ENCODE measurements at places on chromosomes 12 and 14.

GRCh38 chr12:14408208-14408607 lies 42.7 kb downstream of the ATF7IP start:
- no peaks in the 10 kb centered on the region for H3K36me3 ChIP-seq
- no peaks in the 10 kb centered on the region for H3K27me3 ChIP-seq
- H3K27ac ChIP-seq, result no peak overlapping the region
- no peak for DNase-seq

DNA sequence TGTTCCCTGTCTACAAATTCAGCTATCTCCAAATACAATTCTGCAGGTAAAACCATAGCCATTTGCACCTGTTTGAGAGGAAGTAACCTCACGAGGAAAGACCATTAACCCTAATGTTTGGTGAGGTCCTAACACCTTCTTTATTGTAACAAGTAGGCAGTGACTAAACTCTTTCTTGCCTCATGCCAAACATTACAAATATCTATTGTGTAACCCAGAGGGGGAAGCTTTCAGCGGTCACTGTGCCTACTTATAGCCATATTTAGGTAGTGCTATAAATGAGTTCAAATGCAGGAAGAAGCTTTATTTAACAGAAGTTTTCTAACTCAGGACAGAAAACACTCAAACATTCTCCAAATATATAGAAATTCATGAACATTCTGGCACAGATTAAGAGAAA lies 252.7 kb downstream of the LRFN5 start:
- DNase-seq, result no peak
- no peaks in the 10 kb centered on the region for H3K36me3 ChIP-seq
- H3K4me1 ChIP-seq, result no peaks in the 10 kb centered on the region
- no peak overlapping the region for H3K4me3 ChIP-seq
- no peaks in the 10 kb centered on the region for H3K27me3 ChIP-seq
- no peak overlapping the region for H3K27ac ChIP-seq

DNA sequence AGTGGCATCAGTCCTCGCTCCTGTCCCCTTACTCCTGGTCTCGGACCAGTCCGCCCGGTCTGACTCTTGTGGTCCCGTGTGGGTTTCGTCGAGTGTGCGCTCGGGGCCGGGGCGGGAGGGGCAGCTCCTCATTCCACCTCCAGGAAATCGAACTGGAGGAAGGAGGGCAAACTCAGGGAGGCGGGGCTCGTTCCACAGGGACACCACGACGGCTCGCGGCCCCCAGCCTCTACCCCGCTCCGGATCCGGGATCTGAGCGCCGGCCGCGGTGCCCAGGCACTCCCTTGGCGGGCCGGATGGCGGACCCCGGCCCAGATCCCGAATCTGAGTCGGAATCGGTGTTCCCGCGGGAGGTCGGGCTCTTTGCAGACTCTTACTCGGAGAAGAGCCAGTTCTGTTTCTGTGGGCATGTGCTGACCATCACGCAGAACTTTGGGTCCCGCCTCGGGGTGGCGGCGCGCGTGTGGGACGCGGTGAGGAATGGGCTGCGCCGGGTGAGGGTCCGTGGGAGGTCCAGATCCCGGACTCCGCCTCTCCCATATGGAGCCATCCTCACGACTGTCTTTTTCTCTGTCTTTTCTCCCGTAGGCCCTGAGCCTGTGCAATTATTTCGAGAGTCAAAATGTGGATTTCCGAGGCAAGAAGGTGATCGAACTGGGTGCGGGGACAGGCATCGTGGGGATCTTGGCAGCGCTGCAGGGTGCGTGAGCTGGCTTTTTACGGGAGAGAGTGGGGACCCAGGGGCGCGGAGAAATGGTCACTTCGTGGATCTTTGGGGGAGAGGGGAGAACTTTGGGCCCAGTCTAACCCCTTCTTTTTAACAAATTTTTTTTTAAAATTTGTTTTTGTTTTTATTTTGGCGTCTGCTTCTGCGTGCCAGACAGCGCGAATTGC lies at the start of gene EEF1AKMT3:
TSS of gene EEF1AKMT3 (plus strand) at position 186 of the 894 bp plus-strand sequence. CDS start at position 297, 111 bp downstream.
- peak within 1 kb of the TSS; percentile 97 for H3K27ac ChIP-seq
- peaks cover 18% of the 10 kb centered on the region for H3K36me3 ChIP-seq
- peak within 1 kb of the TSS; percentile 77 for H3K4me3 ChIP-seq
- H3K27me3 ChIP-seq, result no peaks in the 10 kb centered on the region
- DNase-seq, result peak; percentile 35

GRCh38 chr12:93943780-93944179 lies 204.6 kb upstream of the PLXNC1 start:
- H3K27ac ChIP-seq, result no peak overlapping the region
- no peak for DNase-seq
- no peak overlapping the region for H3K4me3 ChIP-seq
- H3K27me3 ChIP-seq, result no peaks in the 10 kb centered on the region
- H3K4me1 ChIP-seq, result no peaks in the 10 kb centered on the region

- no peaks in the 10 kb centered on the region for H3K27me3 ChIP-seq
- H3K4me3 ChIP-seq, result no peak overlapping the region
Measured at GRCh38 chr12:58268069-58268468, 326.7 kb downstream of the ATP23 start.

DNA sequence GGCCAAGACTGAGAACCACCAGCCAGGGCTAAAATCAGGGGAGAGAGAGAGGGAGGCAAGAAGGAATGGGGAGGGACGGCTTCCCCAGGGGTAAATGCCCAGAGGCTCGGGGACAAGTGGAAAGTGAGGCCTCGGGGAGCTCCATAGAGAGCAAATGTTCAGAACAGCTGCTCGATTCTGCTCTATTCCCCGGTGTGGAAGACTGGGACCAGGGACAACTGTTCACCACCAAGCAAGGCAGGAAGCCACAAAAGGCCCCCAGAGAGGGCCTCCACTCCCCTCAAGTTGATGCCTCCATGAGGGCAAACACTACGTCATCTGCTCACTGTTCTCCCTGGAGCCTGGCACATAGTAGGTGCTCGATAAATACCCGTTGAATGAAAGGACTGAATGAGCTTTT lies 53.5 kb downstream of the IRF2BPL start:
- H3K27me3 ChIP-seq, result 0 out of 3 replicates have a peak, but pooled peaks cover 3% of the 10 kb centered on the region
- H3K36me3 ChIP-seq, result no peaks in the 10 kb centered on the region
- H3K27ac ChIP-seq, result no peak overlapping the region
- no peak overlapping the region for H3K4me3 ChIP-seq
- no peak for DNase-seq
- H3K4me1 ChIP-seq, result peaks cover 69% of the 10 kb centered on the region

- no peaks in the 10 kb centered on the region for H3K36me3 ChIP-seq
- no peak overlapping the region for H3K27ac ChIP-seq
- H3K4me3 ChIP-seq, result no peak overlapping the region
- H3K4me1 ChIP-seq, result no peaks in the 10 kb centered on the region
- no peaks in the 10 kb centered on the region for H3K27me3 ChIP-seq
Measured at GRCh38 chr12:128137140-128137539, 129.8 kb upstream of the TMEM132C start.

- H3K36me3 ChIP-seq, result peaks cover 4% of the 10 kb centered on the region
- H3K27ac ChIP-seq, result no peak overlapping the region
- DNase-seq, result no peak
- H3K4me3 ChIP-seq, result no peak overlapping the region
Measured at GRCh38 chr12:26334621-26335124, 139.3 kb downstream of the SSPN start.

- DNase-seq, result no peak
- H3K4me1 ChIP-seq, result no peaks in the 10 kb centered on the region
- peaks cover 10% of the 10 kb centered on the region for H3K27me3 ChIP-seq
- no peak overlapping the region for H3K4me3 ChIP-seq
Measured at GRCh38 chr14:76931631-76932402, 96.7 kb downstream of the IRF2BPL start.

DNA sequence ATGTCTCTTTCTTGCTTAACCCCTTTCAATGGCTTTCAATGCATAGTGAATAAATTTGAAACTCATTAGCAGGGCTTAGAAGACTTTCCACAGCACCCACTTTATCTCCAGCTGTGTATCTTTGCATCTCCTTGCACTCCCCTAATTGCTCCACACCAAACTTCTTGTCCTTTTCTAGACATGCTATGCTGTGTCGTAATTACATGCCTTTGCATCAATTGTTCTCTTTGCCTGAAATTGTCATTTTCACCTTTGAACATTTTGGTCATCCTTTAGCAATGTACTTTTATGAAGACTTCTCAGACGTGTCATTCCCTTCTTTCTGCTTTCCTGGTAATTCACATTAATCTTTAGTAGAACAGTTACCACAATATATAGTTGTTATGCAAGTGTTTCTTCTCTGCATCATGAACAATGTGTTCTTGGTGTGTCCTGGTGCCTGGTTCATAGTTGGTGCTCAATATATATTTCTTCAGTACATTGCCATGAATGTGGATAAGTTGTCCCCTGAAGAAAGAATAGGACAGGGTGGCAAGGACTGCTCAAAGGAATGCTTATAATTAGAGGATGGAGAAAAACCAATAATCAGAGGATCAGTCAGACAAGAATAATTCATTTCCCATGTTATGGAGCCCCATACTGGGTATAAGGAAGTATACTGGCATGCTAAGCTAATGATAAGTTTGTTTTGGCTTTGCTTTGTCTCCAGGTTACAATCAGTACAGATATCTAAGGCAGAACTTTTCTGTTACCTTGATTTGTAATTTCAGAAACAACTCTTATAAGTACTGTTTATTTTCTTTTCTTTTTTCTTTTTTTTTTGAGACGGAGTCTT lies 27.2 kb downstream of the ARF6 start:
- H3K27me3 ChIP-seq, result no peaks in the 10 kb centered on the region
- no peak for DNase-seq
- H3K4me3 ChIP-seq, result no peak overlapping the region
- no peak overlapping the region for H3K27ac ChIP-seq
- H3K4me1 ChIP-seq, result peaks cover 9% of the 10 kb centered on the region
- H3K36me3 ChIP-seq, result no peaks in the 10 kb centered on the region

DNA sequence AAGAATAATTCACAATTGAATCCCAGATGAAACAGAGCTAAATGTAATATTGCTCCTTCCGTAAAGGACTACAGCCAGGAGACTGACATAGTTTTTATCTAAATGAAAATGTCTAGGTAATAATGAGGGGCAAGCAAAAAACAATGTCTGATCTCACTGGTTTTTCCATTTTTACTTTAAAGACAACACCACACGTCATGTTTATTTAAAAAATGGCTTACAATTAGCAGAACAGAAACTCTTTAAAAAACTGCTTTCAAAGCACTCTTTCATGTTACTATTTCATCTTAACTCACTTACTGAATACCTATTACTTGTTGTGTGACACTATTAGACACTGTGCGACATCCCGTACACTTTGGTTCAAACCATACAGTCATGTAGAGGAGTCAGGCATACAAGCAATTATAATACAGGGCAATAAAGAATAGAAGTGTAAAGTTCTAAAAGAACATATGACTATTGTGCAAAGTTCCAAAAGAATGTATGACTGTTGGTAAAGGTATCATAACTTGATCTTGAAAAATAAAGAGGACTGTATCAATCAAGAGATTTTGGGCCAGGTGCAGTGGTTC lies 9.1 kb downstream of the BTBD7 start:
- H3K4me1 ChIP-seq, result peaks cover 36% of the 10 kb centered on the region
- DNase-seq, result no peak
- no peaks in the 10 kb centered on the region for H3K27me3 ChIP-seq
- no peak overlapping the region for H3K4me3 ChIP-seq

DNA sequence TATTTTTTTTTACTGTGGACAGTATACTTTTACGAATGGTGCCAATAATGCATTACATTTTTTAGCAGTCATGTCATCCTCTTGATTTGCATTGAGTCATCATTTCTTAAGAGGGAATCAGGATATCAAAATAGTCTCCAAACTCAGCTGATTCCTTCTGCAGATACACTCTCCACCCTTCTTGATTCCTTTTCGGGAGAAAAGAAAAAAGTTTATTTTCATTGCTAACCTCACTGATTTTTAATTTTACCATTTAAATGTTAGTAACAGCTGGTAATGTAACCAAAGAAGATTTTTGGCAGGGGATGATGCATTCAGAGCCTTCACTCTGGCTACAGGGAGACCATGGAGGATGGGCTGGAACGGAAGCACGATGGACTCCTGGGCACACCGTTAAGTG lies 47.5 kb downstream of the MRPL42 start:
- H3K4me3 ChIP-seq, result no peak overlapping the region
- H3K27ac ChIP-seq, result no peak overlapping the region
- H3K27me3 ChIP-seq, result no peaks in the 10 kb centered on the region
- DNase-seq, result no peak

- no peak overlapping the region for H3K27ac ChIP-seq
- H3K27me3 ChIP-seq, result no peaks in the 10 kb centered on the region
- no peak for DNase-seq
Measured at GRCh38 chr12:123119808-123120207, 31.1 kb downstream of the PITPNM2 start.

GRCh38 chr12:121822393-121823100 lies 18.7 kb downstream of the SETD1B start:
- no peaks in the 10 kb centered on the region for H3K4me1 ChIP-seq
- H3K27me3 ChIP-seq, result no peaks in the 10 kb centered on the region
- no peak overlapping the region for H3K4me3 ChIP-seq
- no peak for DNase-seq
- no peak overlapping the region for H3K27ac ChIP-seq

DNA sequence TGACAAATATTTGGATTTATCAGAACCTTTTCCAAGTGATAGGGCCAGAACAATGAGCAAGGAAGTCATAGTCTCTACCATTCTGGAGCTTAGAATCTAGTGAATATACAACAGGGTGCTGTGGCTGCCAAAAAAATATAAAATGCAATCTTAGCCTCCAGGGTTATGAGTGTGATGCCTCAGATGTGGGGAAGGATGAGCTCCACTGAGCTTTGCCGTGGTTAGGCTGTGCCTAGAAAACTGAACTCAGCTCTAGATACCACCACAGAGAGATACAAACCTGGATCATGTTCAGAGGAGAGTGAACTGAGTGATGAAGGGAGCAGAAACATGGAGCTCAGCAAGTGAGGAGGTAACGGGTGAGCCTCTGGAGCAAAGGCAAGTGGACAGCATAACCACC lies 138.1 kb upstream of the HIF1A start:
- no peak overlapping the region for H3K27ac ChIP-seq
- no peaks in the 10 kb centered on the region for H3K36me3 ChIP-seq
- H3K4me3 ChIP-seq, result no peak overlapping the region
- H3K4me1 ChIP-seq, result peaks cover 95% of the 10 kb centered on the region

DNA sequence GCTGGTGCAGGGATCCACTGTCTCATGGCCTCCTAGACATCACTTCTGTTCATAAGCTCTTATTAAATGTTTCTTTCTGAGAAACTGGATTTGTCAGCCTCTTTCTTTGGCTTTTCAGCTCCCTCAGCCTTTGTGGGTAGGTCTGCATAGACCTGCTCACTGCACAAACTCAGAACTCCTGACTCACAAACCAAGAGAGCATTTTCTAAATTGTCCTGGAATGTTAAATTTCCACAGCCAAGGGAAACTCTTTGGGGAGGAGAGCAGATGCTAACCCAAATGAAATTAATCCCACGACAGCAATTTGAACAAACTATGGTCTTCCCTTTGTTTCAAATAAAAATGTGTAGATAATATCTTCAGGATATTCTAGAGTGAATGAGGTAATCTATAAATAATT lies 19.5 kb upstream of the CERS5 start:
- no peak for DNase-seq
- no peaks in the 10 kb centered on the region for H3K27me3 ChIP-seq
- peaks cover 4% of the 10 kb centered on the region for H3K36me3 ChIP-seq
- no peak overlapping the region for H3K4me3 ChIP-seq

DNA sequence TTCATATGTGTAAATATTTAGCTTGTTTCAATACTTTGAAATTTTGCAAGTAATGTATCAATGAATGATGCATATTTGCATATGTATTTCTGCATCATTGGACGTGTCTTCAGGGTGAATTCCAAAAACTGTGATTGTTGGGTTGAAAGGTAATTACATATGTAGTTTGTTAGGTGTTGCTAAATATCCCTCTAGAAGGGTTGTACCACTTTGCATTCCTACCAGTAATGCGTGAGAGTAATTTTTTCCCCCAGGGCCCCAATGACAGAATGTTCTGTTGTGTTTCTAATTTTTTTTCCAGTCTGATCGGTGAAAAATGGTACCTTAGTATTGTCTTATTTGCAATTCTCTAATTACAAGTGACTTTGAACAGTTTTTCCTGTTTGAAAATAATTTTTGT lies 408.9 kb downstream of the NAV3 start:
- H3K4me3 ChIP-seq, result no peak overlapping the region
- no peak for DNase-seq
- no peaks in the 10 kb centered on the region for H3K27me3 ChIP-seq
- H3K4me1 ChIP-seq, result no peaks in the 10 kb centered on the region
